ENCODE measurements at places on chromosomes 7 and 10. TPM values are rescaled to one million over a fixed set of nuclear protein-coding genes. Genes with fewer than 3 reads are reported as not detected.

DNA sequence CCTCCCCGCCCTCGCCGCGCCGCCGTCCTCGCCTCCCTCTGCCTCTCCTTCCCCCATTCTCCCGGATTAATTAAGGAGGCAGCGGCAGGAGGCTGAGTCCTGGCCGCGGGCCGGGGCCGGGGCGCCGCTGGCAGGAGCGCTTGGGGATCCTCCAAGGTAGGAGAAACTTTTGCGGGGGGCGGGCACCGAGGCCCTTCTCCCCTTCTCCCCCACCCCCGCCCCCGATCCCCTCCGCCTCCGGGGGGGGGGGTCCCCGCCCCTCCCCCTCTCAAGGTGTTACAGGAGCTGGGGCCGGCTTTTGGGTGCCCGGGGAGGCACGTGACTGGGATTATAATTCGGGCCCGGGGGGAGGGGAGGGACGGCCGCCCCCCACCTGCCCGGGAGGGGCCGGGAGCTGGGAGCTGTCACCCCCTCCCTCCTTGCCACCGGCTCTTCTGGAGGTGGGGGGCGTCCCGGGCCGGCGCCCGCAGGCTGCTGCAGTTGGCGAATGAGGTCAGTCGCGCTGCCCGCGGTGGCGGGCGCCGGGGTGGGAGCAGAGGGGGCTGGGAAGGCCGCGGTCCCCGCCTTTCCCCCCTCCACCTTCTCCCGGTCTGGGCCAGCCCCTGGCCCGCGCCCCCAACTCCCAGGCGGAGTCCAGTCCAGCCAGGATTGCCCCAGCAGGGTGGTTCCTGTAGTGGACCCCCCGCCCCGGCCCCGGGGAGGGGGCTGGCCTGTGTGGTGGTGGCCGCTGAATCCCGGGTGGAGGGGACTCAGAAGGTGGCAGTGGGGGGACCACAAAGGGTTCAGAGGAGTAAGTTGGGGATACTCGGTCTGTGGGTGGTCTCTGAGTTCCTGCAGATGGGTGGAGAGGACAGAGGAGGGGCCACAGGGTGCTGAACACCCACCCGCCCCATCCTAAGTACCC, 567 bp downstream of the GTF2IRD1 start:
- no peaks in the 10 kb centered on the region for H3K36me3 ChIP-seq
- no peak for DNase-seq
- no peak overlapping the region for H3K27ac ChIP-seq
- peaks cover 26% of the 10 kb centered on the region for H3K27me3 ChIP-seq
- peaks cover 18% of the 10 kb centered on the region for H3K4me1 ChIP-seq
- H3K4me3 ChIP-seq, result peak overlapping the region; percentile 3

GRCh38 chr7:7967886-7968543, 581 bp upstream of the GLCCI1 start:
- H3K27me3 ChIP-seq, result no peaks in the 10 kb centered on the region
- H3K4me1 ChIP-seq, result peaks cover 17% of the 10 kb centered on the region
- peak overlapping the region; percentile 79 for H3K4me3 ChIP-seq
- H3K36me3 ChIP-seq, result no peaks in the 10 kb centered on the region

DNA sequence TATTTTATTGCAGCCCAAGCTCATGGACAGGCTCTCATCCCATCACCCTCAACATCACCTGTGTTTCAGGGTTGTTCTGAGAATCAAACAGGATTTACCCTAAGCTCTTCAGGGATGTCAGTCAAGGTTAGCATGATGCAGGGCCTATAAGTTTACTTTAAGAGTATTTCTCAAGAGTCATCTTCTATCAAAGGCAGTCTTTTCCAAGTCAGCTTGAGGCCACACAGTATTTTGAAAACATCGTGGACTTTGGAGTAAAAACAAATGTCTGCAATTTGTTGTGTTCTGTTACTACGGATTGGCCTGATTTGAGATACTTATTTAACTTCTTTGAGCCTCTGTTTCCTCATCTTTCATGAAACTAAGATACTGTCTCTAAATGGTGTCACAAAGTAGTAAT, 42.0 kb upstream of the NRP1 start:
- H3K27me3 ChIP-seq, result no peaks in the 10 kb centered on the region
- no peaks in the 10 kb centered on the region for H3K4me1 ChIP-seq
- no peak for DNase-seq
- H3K4me3 ChIP-seq, result no peak overlapping the region
- no peaks in the 10 kb centered on the region for H3K36me3 ChIP-seq

DNA sequence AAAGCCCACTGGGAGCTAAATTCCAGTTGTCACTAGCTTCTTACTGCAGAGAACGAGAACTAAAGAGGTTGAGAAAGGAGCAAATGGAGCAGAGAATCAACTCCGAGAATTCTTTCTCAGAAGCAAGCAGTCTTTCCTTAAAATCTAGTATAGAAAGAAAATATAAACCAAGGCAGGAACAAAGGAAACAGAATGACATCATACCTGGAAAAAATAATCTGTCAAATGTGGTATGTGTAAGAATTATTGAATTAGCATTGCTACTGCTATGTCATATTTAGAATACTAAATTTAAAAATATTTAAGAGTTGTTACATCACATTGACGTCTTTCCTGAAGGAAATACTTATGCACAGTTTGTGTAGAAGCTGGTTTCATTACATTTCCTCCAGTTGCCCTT, 4.3 kb downstream of the SLF2 start:
- peaks cover 51% of the 10 kb centered on the region for H3K36me3 ChIP-seq
- no peak for DNase-seq
- no peaks in the 10 kb centered on the region for H3K27me3 ChIP-seq
- H3K4me1 ChIP-seq, result peaks cover 33% of the 10 kb centered on the region

ADAM22 gene
- total RNA-seq, result 2.2 TPM

GRCh38 chr7:7146837-7147236, 35.5 kb upstream of the C1GALT1 start:
- no peaks in the 10 kb centered on the region for H3K27me3 ChIP-seq
- no peak overlapping the region for H3K27ac ChIP-seq
- peaks cover 12% of the 10 kb centered on the region for H3K4me1 ChIP-seq
- no peak overlapping the region for H3K4me3 ChIP-seq
- H3K36me3 ChIP-seq, result peaks cover 12% of the 10 kb centered on the region
- no peak for DNase-seq

CDHR3 gene
- total RNA-seq, result 0.92 TPM
